Activated CD8-positive, alpha-beta memory T cell treated with anti-CD3 and anti-CD28 coated beads, Interleukin-2, amount 10 ng/mL, durations not matched to agents 7 days and 5 days (primary cell): ENCODE measurements at places on chromosomes 4 and X. TPM values are rescaled to one million over a fixed set of nuclear protein-coding genes. Genes with fewer than 3 reads are reported as not detected.

DNA sequence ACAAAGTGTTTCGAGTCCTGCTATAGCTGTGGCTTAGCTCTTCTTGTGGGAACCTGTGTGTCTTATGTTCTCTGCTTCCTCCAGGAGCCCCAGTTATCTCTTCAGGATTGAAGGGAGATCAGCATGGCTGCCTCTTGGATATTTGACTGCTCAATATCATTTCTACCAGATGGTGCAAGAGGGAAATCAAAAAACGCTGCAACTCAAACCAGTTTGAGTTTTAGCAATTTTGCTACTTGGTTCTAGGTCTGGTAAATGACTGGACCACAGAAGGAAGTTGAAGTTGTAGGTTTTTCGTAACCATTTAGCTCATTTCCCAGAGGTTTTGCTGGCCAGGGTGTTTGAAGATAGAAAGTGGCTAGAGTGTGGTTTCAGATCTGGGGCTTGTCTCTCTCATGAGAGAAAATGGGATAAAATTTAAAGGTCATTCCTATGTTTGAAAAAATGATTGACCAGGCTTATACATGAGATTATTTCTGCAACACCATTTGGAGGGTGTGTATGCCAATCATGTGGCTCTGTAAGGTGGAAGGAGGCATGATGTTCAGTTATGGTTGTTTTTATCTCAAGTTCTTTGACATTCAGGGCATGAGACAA is 210.4 kb downstream of the SPRY1 start:
- peak overlapping the region; percentile 42 for H3K4me3 ChIP-seq
- peaks cover 51% of the 10 kb centered on the region for H3K4me1 ChIP-seq
- peak overlapping the region; percentile 93 for H3K27ac ChIP-seq
- peak; percentile 63 for DNase-seq
- peaks cover 17% of the 10 kb centered on the region for H3K36me3 ChIP-seq

- no peaks in the 10 kb centered on the region for H3K36me3 ChIP-seq
- H3K4me1 ChIP-seq = peaks cover 78% of the 10 kb centered on the region
- no peak for DNase-seq
- no peak overlapping the region for H3K4me3 ChIP-seq
- H3K27ac ChIP-seq = peak overlapping the region; percentile 83
Measured at GRCh38 chr4:184310881-184311709, 93.4 kb upstream of the ENPP6 start.

DNA sequence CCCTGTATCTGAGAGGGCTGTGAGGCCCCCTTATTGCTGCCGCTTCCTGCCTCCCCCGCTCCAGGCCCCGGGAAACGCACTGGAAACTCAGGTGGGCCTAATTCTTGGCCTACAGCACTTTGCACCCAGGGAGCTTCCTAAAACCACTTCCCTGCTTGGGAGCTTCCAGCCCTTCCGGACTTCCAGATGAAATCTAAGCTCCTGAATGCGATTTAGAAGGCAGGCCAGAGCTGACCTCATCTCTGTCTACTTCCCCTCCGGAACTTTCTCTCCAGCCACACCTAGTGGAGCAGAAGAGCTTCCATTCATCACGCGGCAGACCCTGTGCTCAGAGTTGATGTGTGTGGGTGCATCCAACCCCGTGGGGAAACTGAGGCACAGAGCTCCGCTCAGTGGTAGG is 84.2 kb downstream of the SORCS2 start:
- DNase-seq = no peak
- H3K4me1 ChIP-seq = no peaks in the 10 kb centered on the region
- no peak overlapping the region for H3K4me3 ChIP-seq
- H3K36me3 ChIP-seq = no peaks in the 10 kb centered on the region
- no peak overlapping the region for H3K27ac ChIP-seq

DNA sequence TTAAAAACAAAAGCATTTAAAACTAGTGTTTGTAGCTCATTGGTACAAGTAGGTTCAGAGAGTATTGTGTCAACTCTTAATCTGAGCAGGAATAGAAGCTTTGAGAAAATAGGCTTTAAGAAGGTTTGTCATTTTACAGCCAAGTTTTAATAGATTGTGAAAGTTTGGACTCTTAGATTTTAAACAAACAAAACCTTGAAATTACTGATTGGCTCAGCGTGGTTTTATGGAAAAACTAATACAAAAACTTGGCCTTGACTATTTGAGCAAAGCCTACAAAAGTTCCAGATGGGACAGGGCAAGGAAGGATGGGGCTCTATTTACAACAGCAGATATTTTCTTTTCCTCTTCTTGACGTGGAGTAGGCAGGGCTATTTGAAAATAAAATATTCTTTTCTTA is 16.5 kb downstream of the ZFX start:
- DNase-seq = no peak
- no peak overlapping the region for H3K27ac ChIP-seq
- H3K4me1 ChIP-seq = peaks cover 37% of the 10 kb centered on the region

- no peak for DNase-seq
- no peaks in the 10 kb centered on the region for H3K36me3 ChIP-seq
- no peaks in the 10 kb centered on the region for H3K4me1 ChIP-seq
- no peak overlapping the region for H3K27ac ChIP-seq
- H3K4me3 ChIP-seq = no peak overlapping the region
- no peaks in the 10 kb centered on the region for H3K27me3 ChIP-seq
Measured at GRCh38 chr4:149112109-149112508, 669.9 kb upstream of the NR3C2 start.

DNA sequence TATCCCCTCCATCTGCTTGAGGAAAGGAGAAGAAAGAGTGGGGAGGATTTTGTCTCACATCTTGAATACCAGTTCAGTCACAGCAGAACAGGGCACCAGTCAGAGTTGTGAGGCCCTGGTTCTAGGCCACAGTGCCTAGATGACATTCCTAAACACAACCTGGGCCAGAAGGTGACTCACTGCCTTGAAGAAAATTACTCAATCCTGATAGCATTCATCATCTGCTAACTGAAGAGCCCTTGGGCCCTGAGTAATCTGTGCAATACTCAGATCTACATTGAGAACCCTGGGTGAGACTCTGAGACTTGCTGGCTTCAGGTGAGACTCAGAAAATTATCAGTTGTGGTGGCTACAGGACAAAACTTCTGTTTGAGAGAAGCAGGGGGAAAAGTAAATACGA is 20.5 kb upstream of the PRR32 start:
- no peaks in the 10 kb centered on the region for H3K27me3 ChIP-seq
- no peaks in the 10 kb centered on the region for H3K4me1 ChIP-seq
- H3K4me3 ChIP-seq = no peak overlapping the region
- no peak overlapping the region for H3K27ac ChIP-seq
- no peaks in the 10 kb centered on the region for H3K36me3 ChIP-seq
- no peak for DNase-seq

DNA sequence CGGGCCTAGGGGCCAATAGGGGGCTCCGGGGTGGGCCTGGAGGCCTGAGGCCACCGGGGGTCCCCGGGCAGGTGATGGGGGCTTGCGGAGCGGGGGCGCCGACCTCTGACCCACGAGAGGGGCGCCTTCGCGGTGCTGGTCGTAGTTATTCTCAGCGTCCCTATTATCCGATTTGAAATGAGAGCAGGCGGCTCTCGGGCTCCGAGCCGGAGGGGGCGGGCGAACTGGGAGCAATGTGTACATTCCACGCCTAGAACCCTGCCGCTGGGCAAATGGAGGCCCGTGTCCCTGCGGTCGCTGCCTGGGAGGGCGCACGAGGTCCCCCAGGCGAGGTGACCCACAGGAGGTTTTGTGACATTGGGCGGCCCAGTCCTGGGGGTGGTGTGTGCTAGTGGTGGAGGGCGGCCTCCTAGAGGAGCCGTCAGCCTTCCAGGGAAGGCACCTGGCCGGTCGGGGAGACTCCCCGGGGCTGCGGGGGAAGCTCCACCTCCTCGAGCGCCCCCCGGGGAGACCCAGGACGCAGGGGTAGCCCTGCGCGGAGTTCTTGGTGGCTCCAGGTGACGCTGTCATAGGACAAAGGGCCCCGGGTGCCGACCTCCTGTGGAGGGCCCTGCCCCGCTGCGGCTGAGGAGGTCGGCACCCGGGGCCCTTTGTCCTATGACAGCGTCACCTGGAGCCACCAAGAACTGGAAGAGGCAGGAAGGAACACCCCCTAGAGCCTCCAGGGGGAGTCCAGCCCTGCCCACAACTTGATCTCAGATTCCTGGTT is 102.6 kb upstream of the PRKX start:
- peak overlapping the region; percentile 64 for H3K4me3 ChIP-seq
- H3K27ac ChIP-seq = peak overlapping the region; percentile 64
- DNase-seq = peak; percentile 49
- H3K4me1 ChIP-seq = peaks cover 19% of the 10 kb centered on the region
- no peaks in the 10 kb centered on the region for H3K27me3 ChIP-seq

- H3K27me3 ChIP-seq = no peaks in the 10 kb centered on the region
- DNase-seq = no peak
- no peak overlapping the region for H3K27ac ChIP-seq
- H3K4me3 ChIP-seq = no peak overlapping the region
- no peaks in the 10 kb centered on the region for H3K4me1 ChIP-seq
Measured at GRCh38 chr4:137533855-137534254, 1.6 kb upstream of the PCDH18 start.

- DNase-seq = peak; percentile 47
- H3K4me3 ChIP-seq = no peak overlapping the region
- peaks cover 5% of the 10 kb centered on the region for H3K27me3 ChIP-seq
- H3K27ac ChIP-seq = no peak overlapping the region
- no peaks in the 10 kb centered on the region for H3K4me1 ChIP-seq
Measured at GRCh38 chr4:68175562-68176155, 46.0 kb upstream of the TMPRSS11F start.

Gene MGARP
- not detected for total RNA-seq

Gene EXOC1L
- total RNA-seq = not detected
